T-helper 1 cell (primary cell): ENCODE measurements at places on chromosomes 7 and 10.

DNA sequence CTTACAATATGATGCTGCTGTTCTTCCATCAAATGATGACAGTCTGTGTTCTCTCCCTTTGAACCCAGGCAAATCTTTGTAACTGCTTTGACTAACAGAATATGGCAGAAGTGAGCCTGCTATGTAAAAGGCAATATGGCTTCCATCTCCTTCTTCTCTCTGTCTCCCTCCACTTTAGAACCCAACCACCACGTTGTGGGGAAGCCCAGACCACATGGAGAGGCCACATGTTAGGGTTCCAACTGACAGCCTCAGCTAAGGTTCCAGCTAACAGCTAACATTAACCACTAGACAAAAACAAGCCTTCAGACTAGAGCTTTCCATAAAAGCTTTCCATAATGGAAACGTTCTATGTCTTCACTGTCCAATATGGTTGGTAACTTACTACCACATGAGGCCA is 107.7 kb downstream of the PRTFDC1 start:
- DNase-seq = no peak

GRCh38 chr10:133187906-133188681 is 28.1 kb downstream of the KNDC1 start:
- no peak for DNase-seq

- no peak for DNase-seq
Measured at GRCh38 chr7:121139427-121139826, 150.9 kb downstream of the CPED1 start.

- no peak for DNase-seq
Measured at GRCh38 chr10:98694883-98695282, 248.1 kb upstream of the HPS1 start.

GRCh38 chr7:2521952-2522591 is 2.5 kb downstream of the LFNG start:
- peak; percentile 90 for DNase-seq

DNA sequence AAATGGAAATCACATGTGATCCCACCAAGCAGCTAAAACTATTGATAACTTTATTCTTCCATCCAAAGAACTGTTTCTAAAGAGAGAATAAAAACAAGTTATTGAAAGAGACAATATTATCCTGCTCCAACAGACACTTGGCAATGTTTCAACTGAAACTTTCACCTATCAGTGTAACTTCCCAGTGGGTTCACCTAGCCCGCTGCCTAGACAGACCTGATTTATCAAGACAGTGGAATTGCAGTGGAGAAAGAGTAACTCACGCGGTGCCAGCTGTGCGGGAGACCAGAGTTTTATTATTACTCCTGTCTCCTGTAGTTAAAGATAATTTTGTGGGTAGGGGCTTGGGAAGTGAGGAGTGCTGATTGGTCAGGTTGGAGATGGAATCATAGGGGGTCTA is 199.8 kb downstream of the AHR start:
- no peak for DNase-seq

DNA sequence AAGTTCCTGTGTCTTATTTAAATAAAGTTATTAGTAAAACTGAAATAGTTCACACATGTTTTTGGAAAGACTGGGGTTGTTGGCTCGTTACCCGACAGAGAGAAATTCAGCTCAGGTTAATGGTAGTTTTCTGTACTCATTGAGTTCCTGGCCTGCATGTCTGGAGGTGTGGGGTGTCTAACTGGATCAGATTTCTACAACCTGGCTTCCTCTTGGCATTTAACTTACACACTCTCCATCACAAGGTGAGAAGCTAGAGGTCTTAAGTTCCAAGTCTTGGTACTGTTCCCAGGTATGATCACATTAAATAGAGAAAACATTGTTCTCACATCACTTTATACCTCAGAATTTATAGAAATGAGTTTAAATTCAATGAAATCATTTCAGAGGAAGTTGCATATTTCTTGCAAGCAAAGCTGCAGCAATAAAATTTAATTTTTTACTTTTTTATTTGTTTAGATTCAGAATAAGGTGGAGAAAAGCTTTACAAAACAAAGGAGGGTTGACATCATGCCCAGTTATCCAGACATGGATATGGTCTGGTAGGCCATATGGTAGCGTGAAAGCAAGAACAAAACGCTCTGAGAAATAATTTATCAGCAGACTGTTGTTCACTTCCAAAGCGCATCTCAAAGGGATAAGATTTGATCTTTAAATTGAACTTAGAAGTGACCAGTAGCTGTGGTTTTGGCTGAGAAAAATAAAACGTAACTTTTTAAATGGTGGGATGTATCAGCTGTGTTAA is 120.6 kb downstream of the GLCCI1 start:
- no peak for DNase-seq

DNA sequence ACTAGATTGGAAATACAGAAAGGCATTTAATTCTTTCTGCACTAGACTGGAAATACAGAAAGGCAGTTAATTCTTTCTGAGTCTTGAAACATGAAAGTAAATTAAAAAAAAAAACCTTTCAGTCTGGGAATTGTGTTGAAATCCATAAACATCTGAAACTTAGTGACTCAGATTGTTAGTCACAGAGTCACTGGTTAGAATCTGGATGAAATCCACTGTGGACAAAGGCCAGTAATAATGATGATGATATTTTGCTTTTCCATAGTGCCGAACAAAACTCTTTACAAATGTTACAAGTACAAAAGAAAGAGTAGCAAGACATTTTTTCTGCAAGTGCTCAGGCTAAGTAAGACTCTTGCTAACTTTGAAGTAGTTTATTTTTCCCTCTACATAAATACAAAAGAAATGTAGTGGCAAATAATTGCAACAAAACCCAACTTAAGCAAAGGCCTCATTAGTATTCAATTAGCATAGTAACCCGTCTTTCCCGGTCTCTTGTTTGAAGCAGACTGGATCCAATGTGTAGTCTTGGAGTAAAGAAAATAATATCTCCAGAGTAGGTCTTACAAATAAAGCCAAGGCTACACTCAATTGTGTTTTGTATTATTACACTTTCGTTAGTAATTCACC is 5.8 kb upstream of the PRTFDC1 start:
- no peak for DNase-seq

DNA sequence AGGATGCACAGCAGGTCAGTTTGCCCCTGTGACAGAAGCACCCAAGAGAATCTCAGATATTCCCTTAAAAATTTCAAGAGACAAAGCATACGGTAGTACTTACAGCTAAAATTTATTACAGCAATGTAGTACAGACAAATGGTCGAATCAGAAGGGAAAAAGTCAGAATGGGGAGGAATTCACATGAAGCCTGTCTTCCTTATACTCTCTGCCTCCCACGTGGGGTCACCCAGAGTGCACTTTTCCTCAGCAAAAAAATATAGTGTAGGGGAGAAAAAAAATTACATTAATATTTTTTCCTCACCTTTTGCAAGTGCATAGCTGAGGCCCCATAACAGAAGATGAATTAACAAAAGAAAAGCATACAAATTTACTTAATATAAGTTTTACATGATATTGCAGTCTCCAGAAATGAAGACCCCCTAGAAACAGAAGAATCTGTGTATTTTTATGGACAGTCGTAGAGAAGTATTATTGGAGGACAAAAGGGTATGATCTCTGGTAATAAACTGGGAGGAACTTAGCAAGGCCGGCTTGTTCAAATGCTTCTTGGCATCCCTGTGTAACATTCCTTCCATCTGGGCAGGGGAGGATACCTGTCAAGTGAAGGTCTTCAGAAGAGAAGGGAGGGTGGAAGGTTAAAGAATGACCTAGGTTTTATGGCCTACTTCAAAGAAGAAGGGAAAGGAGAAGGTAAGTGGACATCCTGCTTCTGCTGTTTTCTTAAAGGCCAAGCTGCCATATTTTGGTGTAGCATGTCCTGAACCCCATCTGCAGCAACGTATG is 270.6 kb upstream of the MAGI2 start:
- DNase-seq = no peak

GRCh38 chr7:159139202-159139601 is 5.5 kb downstream of the VIPR2 start:
- DNase-seq = no peak
